Cortex of kidney (tissue), 1 donor: ENCODE measurements at places on chromosomes 12 and 14.

GRCh38 chr12:57460468-57460784 lies 841 bp downstream of the GLI1 start:
- DNase-seq = no peak

GRCh38 chr12:38788106-38788505 lies 117.3 kb downstream of the CPNE8 start:
- DNase-seq = no peak

DNA sequence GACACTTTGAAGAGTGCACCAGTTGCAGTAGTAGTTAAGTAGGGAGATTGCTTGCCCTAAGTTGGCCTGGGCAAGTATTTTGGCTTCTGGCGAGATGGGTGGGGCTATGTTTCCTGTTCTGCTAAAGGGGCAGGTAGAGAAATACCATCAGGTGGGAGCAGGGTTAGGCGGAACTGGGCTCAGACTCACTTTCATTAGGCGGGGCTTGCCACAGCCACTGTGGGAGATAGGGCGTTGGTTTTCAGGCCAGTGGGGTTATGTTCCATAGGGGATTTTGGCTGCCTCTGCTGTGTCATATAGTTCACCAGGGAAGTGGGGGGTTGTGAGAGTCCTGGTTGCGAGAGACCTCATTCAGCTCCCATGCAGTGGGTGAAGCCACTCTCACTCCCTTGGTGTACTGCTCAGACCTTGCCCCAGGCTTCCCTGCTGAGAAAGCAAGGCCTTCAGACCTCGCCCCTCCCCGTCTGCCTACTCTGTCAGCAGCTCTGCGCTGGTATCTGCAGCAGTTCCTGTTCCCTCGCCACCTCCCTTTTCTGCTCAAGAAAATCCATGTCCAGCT lies 43.3 kb downstream of the AEBP2 start:
- DNase-seq = no peak

DNA sequence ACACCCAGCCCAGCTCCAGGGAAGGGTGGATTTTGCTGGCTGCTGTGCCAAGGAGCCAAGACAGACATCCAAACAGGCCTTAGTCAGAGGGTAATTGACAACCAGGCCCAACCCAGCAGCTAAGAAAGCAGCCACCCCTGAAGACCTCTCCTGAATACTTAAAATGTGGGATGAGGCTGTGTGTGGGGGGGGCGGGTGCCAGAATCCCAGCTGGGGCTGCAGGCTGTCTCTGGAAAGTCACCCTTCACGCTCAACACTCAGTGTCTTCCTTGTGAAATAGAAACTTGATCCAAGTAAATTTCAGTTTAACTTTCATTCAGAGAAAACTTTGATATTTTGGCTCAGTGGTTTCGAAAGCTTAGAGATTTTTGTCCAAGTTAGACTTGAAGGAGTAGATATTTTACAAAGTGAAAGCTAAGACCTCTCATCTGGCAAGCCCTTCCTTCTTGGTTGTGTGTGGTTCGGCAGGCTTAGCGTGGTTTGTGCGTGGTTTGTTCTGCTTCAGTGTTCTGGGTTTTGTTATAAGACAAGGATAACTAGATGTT lies 5.1 kb downstream of the PAPLN start:
- DNase-seq = no peak

DNA sequence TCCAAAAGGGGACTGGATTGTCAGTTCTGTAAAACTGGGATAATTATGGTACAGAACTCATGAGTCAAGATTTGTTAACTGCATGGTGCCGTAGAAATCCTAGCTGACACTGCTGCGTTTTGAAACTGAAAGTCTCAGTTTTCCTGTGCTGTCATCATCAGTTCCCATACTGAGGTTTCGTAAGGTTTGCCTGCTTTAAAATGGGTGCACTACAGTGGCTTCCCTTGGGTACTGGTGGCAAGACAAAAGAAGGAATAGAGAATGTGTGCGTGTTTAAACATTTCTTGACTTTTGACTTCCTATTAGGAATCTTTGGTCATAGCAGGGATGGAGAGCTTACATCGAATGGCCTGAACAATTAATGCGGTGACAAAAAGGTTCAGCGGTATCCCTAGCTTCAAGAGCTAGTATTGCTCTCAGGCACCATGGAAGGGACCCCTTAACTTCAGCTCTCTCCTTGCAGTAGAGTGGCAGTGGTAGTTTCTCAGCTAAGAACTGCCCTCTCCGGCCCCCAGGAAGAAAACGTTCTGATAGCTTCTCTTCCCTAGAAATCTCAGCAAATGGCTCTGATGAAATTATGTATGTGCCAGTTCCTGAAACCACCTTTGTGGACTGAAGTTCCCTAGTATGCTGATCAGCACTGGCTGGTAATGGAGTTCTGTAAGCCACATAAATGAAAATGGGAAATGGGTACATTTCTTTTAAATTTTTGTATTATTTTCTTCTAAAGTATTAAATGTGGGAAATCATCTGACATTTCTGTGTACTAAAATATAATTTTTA lies 28.9 kb downstream of the ANO6 start:
- DNase-seq = no peak

DNA sequence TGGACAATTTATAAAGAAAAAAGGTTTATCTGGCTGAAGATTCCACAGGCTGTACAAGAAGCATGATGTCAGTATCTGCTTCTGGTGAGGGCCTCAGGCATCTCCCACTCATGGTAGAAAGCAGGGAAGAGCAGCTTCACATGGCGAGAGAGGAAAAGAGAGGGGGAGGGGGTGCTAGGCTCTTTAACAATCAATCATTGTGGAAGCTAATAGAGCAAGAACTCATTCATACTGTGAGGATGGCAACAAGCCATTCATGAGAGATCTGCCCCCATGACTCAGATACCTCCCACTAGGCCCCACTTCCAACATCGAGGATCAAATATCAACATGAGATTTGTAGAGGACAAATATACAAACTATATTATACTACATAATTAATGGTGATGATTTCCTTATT lies 361.9 kb upstream of the FAR2 start:
- DNase-seq = no peak

DNA sequence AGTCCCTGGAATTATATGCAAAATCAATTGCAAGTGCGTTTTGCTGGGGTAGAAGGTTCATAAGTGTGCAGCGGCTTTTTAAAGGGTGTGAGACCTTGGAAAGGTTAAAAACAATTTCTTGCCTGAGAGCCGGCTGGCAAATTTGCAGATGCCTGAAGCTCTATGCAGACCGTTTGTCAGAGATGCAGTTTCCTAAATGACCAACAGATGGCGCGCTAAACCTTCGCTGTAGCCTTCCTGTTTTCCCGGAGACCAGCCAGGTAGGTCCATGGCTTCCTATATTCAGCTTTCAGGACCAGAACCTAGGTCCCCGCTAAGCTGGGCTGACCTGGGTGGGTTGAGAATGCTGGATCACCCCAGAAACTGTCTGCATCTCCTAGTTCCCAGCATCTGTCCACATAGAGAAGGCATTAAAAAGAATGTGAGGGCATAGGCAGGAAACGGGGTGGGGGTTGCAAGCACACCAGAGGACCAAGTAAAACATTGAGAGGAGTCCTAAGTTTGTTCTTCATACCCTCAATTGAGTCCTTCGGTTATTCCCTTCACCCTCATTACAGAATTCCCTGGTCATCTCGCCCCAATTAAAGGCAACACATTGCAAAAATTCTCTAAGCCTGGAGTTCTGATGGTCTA lies 5.7 kb upstream of the NOS1 start:
- no peak for DNase-seq

GRCh38 chr12:132064631-132065030 lies 79.5 kb downstream of the DDX51 start:
- DNase-seq = no peak

- DNase-seq = no peak
Measured at GRCh38 chr12:126874427-126875026, 1392.4 kb upstream of the TMEM132C start.

DNA sequence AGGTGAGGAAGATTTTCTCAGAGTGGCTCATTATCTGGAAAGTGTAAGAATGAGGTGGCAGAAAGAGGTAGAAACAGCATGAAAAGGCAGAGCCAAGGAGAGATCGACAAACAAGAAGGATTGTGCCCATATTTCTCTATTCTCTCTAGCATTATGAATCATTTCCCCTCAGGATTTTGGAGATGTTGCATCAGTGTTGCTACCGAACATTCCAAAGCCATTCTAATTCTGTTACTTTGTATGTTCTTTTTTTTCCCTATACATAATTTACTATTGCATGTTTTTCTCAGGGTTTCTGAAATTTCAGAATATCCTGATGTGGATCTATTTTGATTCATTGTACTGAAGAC lies 61.4 kb downstream of the KICS2 start:
- no peak for DNase-seq

- no peak for DNase-seq
Measured at GRCh38 chr12:32889011-32889760, 7.4 kb downstream of the PKP2 start.

DNA sequence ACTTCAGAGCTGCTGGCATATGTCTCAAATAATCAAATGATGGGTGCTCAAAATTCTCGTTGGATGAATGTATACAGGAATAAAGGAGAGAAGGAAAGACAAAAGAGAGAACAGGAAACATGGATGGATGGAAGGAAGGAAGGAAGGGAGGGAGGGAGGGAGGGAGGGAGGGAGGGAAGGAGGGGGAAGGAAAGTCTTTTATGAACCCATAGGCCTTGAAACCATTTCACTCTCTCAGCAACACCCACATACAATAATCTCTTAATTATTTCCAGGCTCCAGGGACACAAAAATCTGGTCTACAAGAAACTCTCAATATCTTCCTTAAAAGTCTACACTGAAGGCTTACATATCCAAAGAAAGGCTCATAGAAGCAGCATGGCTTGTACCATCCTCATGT lies 363.4 kb upstream of the TMPO start:
- DNase-seq = no peak

DNA sequence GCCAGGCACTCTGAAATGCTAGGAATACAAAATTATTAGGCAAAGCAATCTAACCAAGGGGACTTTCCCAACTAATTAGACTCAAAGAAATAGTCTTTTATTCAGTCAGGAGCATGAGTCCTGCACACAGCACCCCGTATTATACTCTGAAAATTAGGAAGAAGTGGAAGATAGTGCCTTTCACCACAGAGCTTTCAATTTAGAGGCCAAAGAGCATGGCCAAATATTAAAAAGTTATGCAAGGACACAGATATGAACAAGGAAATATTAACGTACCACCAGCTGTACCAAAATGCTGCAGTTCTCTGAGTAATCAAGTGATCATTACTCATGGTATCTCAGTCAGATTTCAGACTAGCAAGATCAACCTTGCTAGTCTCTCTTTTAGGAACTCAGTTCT lies 22.6 kb upstream of the MDM2 start:
- no peak for DNase-seq

GRCh38 chr12:91923864-91924263 lies 221.8 kb downstream of the BTG1 start:
- DNase-seq = no peak

DNA sequence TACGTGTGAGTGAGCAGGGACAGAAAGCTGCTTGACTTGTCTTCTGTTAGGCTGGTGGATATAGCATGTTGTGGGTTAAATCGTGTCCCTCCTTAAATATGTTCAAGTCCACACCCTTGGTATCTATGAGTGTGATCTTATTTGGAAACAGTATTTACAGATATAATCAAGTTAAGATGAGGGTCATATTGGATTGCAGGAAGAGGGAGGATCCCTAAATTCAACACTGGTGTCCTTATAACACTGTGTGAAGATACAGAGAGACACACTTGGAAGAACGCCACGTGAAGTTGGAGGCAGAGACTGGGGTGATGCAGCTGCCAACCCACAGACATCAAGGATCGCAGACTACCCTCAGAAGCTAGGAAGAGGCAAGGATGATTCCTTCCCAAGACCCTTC lies 275.2 kb upstream of the SSTR1 start:
- DNase-seq = no peak

DNA sequence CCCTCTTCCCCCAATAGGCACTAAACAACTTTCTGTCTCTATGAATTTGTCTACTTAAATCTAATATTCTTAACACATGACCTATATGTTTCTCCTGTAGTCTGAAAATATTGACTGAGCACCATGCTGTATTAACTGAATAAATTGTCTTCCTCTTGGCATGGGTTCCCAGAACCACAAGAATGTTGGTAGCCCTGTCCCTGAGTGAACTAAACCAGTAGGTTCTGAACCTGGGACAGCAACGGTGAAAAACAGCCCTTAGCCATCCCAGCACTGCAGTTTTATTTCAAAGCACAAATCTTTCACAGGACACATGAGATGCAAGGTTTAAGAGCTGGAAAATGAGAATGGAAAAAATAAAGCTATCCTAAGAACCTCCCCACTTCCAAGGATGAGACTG lies 20.4 kb upstream of the HSP90B1 start:
- no peak for DNase-seq

DNA sequence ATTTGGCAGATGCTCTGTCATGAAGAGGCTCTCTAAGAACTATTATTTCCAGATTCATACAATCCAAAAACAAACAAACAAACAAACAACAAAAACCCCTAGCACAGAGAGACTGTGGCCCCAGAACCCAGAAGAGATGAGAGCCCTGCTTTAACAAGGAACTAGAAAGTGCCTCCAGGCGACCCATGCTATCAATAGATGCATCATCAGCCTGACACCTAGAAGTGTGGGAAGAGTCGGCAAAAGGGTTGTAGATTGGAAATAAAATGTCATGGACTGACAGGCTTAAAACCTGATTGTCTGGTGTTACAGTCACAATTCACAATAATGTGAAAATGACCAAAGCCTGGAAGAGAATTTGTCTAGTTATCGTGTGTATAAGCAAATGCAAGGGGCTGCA lies 50.6 kb upstream of the FLRT2 start:
- no peak for DNase-seq

DNA sequence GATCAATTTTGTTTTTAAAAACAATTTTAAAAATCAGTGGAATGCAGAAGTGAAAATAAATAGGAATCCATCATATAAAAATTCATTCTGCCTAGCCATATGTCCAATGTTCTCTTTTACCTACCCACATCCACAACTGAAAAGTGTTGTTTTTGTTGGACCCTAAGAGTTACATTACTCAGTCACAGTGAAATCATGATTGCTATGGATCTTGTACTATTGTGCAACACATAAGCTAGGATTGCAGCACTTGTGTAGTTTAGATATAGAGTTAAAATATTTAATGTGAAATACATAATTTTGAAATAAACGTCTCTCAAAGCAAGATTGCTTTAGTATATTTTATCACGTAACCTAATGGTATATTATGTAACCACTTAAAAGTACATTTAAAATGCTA lies 213.3 kb upstream of the CLEC14A start:
- DNase-seq = no peak

DNA sequence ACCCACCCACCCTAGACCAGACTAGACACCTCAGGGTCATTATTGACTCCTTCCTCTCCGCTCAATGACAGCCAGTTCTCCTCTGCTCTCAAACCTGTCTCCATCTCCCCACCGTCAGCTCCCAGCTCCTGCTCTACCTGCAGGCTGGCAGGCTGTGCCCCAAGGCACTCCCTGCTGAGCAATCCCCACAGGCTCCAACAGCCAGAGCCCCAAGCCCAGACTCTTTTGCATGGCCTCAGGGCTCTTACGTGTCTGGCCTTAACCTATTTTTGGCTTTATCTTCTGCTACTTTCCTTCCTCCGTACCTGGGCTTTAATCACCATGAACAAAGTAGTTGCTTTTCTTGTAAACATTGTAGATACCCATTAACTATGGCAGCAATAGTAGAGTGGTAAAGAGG lies 162.9 kb upstream of the PRMT8 start:
- DNase-seq = no peak

GRCh38 chr14:74579447-74580274 lies 32.4 kb downstream of the LTBP2 start:
- DNase-seq = no peak

- DNase-seq = no peak
Measured at GRCh38 chr12:121130866-121131373, 1.8 kb upstream of the P2RX7 start.

GRCh38 chr14:65948302-65948701 lies 535.8 kb downstream of the FUT8 start:
- DNase-seq = no peak
